AG04449 (cell line): ENCODE measurements at places on chromosomes 3 and 15.

DNA sequence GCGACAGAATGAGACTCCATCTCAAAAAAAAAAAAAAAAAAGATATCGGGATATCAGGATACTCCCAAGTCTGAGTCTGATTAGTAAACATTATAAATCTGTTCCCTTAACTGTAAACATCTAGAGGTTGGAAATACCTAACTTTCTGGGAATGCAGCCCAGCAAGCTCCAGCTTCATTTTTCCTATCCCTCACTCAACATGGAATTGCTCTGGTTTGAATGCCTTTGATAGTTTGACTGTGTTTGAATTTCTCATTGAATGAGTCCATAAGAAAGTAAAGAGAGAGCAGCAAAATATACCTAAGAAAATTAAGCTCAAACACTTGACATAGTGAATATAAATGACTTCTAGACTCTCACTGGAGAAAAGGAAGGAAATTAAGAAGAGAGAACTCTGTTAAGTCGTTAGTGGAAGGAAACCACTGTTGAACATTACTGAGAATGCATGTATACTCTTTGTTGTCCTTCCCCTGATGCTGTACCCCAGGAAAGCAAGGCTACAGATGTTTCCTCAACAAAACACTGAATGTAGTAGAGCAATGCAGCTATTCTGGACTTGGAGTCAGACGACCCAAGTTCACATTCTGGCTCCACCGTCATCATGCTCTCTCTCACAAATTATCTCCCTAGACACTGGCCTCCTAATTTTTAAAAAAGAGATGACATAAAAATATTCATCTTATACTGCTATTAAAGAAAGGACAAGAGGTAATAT, 62.4 kb downstream of the CD200 start:
- DNase-seq: no peak

DNA sequence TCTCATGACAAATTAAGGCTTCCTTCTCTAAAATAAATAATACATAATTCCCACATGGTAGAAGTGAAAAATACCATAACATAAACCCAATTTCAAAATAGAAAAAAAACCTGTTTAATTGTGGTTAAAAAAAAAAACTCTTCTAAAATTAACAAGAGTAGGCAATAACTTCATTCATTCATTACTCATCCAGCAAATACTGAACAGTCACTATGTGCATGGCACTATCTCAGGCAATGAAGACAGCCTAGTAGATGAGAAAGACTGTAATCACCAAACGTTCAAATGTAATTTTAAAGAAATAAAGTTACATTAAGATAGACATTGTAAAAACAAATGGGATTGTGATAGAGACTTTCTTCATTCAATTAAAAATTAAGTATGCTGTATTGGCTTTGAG, 43.4 kb downstream of the TFDP2 start:
- DNase-seq: no peak

- no peak for DNase-seq
These were observed 16.5 kb downstream of the GMPS start for GRCh38 chr3:155886915-155887314.

DNA sequence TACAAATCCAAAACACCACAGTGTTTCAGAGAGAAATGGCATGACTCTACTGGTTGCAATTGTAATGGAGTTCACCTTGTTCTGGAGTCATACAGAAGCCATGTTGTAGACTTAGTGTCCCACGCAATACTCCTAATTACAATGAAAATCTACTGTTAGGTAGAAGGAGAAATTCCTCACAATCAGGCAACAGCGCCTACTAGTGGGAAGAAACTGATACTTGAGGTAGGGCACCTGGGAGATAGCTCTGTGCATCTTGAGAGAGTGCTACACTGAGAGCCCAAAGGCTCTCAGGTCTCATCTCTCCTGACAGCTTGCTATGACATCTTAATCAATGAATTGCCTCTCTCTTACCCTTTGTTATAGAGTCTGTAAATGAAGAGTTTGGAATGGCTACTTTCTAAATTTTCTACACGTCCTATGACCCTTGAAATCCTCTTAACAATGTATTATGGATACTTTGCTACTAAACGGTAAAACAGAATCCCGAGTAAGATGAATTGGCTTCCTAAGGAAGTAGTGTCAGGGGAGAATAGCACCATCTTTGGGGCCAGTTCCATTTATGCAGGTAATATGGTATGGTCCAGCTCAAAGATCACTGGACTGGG, 422.7 kb upstream of the TPRG1 start:
- no peak for DNase-seq

DNA sequence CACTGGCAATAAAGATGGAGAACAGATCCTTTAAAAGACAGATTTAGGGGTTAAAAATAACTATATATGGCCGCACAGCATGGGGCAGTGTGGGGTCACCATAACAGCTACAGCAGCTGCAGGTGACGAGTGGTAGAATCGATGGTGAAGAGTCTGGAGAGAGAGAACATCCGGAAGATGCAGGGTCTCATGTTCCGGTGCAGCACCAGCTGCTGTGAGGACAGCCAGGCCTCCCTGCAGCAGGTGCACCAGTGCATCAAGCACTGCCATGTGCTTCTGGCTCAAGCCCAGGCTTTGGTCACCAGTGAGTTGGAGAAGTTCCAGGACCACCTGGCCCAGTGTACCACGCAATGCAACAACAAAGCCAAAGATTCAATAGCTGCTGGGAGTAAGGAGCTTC, 93.7 kb upstream of the IMPG2 start:
- DNase-seq: no peak

DNA sequence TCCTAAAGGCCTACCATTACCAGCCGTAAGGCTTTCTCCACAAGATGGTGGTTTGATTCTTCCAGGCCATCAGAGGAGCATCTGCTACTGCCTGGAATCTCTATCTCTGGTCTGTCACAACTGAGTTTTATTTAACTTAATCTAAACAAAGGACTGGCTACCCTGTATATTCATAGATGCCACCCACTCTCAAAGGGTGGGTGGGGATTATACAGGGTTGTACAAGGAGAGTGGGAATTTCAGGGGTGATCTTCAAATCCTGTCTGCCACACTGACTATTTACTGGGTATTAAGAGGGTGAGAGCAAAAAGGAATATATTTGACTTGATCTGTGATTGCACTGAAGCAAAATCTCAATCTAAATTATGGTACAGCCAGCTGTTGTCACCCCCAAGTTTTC, 253.3 kb downstream of the MBNL1 start:
- no peak for DNase-seq

GRCh38 chr3:43025423-43025822, 46.3 kb downstream of the GASK1A start:
- no peak for DNase-seq

GRCh38 chr3:169104972-169105371, 558.5 kb downstream of the MECOM start:
- no peak for DNase-seq

DNA sequence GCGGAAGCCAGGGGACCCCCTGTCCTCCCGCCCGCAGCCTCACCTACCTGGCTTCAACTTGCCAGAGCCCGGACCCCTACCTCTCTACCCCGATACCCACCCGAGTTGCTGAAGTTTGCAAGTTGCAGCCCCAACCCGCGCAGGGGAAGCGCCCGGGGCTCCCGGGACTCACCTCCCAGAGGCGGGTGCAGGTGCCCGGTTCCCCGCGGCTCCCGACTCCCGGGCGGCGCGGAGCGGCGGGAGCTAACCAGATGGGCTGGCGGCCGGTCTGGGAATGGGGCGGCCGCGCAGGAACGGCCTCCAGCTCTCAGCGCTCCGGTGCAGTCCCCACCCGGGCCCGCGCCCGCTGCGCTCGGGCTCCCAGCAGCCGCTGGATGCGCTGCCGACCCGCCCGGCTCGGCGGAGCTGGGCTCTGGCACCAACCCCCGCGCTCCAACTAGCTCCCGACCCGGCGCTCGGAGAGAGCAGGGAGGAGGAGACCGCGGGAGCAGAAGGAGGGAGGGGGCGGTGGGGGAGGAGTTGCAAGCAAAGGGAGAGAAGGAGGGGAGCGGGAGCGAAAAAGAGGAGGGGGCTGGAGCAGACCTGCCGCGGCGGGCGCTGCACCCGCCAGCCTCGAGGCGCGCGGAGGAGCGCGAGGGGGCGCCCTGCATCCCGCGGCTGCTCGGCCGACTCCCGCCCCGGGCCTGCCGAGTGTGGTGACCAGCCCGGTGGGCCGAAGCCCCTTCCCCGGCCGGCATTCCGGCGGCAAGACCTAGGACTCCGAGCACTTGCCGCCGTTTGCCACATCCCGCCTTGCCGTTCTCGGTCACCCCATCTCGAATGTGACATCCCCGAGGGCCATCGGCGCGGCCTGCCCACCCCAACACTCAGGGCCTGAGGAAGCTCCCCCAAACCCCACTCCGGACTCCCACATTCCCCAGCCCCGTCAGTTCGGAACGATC, at the start of gene SEMA5B:
Gene SEMA5B (minus strand): TSS at position 472 of the 941 bp plus-strand sequence. CDS start 66,500 bp downstream, outside the sequence.
- DNase-seq: no peak
